ENCODE measurements at places on chromosomes 5 and 9.
A peak's percentile ranks its signal among the peaks of the same experiment; 100 is the strongest.

GRCh38 chr5:8756498-8757084 is 789.3 kb downstream of the SEMA5A start:
- peak; percentile 26 for DNase-seq

DNA sequence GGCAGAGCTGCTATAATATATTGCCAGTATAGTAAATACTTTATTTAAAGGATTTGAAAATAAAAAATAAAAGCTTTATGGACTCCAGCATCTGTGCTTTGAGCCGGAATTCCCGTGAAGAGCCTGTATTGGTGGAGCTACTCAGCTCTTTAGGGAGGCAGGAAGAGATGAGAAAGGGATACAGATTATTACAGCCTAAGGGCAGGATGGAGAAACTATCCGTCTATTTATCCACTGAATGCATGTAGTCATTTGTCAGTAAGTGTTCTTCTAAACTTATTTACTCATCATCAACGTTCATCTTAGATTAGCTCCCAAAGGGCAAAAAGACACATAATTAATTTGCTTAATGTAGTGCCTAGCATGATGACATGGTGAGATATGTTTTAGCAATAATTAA is 48.4 kb downstream of the SLC1A1 start:
- no peak for DNase-seq

DNA sequence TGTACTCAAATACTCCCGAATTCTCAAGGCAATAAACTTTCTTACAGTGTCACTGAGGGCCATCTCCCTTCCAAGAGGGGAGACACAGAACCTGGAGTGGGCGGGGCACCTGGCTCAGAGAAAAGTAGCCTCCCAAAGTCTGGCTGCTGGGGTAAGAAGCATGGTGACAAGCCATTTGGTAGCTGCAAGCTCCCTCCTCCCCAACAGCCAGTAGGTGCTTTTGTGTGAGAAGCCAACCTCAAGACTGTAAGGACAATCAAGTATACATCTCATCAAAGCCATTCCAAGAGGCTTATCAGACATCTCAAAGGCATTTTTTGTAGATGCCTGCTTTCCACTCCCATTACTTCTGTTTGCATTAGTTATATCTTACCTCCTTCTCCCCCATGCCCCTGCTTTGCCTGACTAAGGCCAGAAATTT is 1.4 kb downstream of the DAB2 start:
- no peak for DNase-seq

GRCh38 chr9:108859459-108860114 is 2.5 kb upstream of the ACTL7A start:
- DNase-seq = no peak

DNA sequence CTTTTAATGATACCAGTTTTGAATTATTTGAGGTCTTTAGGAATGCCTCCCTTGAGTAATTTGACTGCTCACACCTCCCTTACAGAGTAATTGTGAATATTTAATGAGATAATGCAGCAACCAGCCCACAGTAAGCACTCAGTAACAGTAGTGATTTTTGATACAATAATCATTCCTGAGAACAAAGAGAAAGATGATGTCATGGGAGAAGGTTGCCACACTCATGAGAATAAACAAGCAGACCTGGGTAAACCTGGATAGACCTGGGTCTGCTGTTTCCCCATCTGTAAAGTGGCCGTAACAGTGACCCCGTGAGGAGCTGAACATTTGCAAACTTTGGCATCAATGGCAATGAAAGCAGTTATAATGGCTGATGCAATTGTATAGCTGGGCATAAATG is 4.2 kb downstream of the C1QTNF2 start:
- no peak for DNase-seq

DNA sequence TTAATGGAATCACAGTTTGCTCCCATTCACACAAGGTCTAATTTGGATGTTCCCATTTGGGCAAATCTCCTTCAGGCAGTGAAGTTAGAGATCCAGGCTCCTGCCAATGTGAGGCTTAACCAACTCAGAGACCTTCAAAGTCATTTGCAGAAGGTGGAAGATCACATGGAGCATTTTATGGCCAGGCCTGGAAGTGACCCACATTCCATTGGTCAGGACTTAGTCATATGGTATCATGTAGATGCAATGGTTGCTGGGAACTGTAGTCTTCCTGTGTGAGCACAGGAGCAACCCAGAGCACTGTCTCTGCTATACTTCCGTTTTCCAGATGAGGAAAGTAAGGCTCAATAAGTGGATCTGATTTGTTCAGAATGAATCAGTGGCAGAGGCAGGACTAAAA is 292.7 kb upstream of the SMARCA2 start:
- DNase-seq = no peak

- no peak for DNase-seq
These were observed 128.1 kb downstream of the DAB2IP start for GRCh38 chr9:121779381-121780117.

DNA sequence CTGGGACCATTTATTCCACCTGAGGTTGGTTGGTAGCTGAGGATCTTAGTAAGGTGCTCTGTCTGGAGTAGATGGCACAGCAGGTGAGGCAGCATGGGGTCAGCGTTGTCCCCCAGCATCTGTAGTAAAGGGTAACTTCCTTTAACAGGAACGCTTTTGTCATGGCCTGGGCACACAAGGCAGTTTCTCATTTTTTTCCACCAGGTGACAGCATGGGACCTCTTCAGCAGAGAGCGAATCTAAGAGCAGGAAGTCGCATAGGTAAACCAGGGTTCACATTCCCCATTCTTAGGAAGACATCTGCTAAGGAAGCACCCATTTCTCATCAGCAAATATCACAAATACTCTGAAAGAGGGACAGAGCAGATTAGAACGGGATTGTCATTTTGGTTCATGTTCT is 56.5 kb downstream of the GPR107 start:
- no peak for DNase-seq

GRCh38 chr9:12796601-12797000 is 21.8 kb downstream of the LURAP1L start:
- no peak for DNase-seq

DNA sequence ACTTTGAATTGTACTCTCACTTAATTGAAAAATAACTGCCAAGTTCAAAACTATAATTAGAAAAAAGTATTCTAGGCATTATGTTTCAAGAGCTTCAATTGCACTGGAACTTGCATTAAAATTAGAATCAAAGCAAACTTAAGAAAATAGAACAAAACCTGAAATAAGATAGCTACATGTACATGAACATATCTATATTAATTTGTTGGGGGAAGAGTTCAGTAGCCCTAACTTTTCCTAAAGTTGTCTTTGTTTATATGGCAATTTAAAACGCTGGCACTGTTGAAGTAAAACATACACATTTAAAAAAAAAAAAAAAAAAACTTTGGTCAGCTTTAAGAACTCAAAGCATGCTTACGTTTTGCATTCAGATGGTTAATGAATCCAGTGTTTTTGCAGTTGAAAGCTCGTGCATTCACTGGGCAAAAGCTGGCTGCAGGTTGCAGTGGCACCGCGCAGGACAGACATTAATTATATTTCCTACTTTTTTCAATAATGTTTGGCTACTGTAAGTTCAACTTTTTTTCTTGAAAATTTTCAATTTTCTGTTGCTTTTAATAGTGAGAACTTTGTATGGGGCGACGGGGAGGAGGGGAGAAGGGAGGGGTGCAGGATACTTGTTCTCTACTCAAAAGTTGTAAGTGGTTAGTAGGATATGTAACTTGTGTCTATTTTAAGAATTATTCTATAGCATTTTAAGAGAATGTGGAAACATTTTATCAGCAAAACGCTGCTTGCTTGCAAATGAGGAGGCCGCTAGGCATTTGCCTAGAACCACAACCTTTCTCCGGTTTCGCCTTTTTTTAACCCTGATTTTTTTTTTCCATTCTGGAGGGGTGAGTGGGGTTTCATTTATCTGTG is 3.9 kb downstream of the NR2F1 start:
- no peak for DNase-seq

GRCh38 chr5:56175488-56175887 is 57.6 kb downstream of the ANKRD55 start:
- no peak for DNase-seq

GRCh38 chr5:173786286-173787187 is 101.6 kb upstream of the CPEB4 start:
- no peak for DNase-seq

GRCh38 chr9:113644321-113644720 is 180.8 kb downstream of the RGS3 start:
- DNase-seq = no peak

GRCh38 chr9:99180662-99181061 is 41.1 kb downstream of the ALG2 start:
- no peak for DNase-seq

DNA sequence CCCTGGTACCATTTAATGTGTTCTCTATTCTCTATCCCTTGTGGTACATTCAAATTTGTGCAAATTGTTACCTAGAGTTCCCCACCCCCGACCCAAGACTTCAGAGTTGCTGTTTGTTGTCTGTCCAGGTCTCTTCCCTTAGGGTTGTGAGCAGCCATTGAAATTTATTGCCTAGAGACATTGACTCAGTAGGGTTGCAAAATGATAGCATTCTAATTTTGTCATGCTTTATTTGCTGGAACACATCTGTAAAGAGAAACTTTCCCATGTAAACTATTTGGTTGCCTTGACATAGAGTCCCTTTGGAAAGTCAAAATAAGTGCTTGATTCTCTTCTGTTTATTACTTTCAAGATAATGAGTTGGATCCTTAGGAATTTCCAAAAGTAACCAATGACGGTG is 91.7 kb upstream of the KLF9 start:
- no peak for DNase-seq

- peak; percentile 66 for DNase-seq
These were observed 10.3 kb downstream of the FST start for GRCh38 chr5:53490747-53491146.

DNA sequence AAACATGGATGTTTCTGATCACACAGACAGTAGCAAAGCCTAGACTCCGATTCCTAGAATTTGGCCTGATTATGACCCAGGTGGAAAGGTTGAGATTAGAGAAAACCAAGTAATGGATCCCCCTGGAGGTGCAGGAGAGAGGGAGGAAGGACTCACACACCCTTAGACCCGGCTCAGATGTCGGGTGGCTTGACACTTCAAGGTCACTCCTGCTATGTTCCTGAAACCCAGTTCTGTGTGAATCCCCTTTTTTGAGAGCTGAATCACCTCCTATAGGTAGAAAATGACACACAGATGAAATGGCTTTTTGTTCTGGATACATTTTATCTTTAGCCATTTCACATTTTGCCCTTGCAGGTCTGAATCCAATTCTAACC is 192.8 kb downstream of the ARRDC3 start:
- no peak for DNase-seq

- no peak for DNase-seq
These were observed 283.3 kb downstream of the TMEM167A start for GRCh38 chr5:82793808-82794419.

- DNase-seq = no peak
These were observed 10.6 kb downstream of the CDH12 start for GRCh38 chr5:22842574-22842973.

DNA sequence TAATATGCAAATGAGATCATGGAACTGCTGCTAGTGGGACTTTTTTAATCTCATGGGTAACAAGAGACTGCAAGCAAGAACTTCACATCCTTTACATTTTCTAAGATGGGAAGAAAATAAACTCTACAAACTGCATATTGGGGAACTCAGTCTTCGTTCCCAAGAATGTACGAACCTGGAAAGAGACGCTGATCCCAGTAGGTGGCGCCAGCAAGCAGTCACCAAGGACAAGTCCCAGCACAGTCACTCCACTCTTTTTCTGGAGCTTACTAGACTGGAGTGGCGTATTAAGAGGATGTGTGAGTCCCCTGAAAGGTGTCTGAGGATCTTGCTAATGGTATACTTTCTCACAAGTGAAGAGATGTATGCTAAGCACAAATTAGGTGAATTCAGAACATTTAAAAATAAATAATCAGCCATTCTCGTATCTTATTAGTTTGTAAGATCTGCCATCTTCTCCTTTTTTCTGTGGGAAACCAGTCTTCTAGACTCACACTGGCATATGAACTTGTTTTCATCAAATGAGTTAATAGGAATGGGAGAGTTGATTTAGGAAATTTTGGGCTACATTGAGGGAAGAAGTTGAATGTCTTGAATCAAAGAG is 16.0 kb upstream of the PUM3 start:
- DNase-seq = peak; percentile 35

- DNase-seq = no peak
These were observed 232.8 kb downstream of the DOCK8 start for GRCh38 chr9:447230-448025.

GRCh38 chr9:23823986-23824829 is 1.8 kb downstream of the ELAVL2 start:
- no peak for DNase-seq

DNA sequence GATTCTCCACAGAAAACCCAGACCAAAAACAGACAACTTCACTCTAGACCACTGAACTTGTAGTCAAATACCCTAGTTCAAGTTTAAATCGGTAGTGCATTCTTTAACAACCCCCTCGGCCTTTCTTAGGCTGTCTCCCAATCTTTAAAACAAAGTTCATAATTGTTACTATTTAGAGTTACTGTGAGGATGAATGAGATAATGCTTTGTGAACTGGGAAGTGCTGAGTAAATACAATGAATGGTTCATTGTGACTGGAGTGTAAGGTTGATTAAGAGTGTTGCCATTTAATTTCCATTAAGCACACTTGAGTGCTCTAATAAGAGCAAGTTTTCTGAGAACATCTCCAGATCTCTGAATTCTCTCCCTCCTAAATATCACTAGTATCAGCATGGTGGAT is 228.8 kb upstream of the PIK3R1 start:
- no peak for DNase-seq

- DNase-seq = peak; percentile 75
These were observed 120.5 kb downstream of the PRDM6 start for GRCh38 chr5:123209502-123210027.
